Upper lobe of right lung (tissue), 1 donor: ENCODE measurements at places on chromosomes 5 and 9. TPM values are rescaled to one million over a fixed set of nuclear protein-coding genes. Genes with fewer than 3 reads are reported as not detected.

The PCDHGB2 gene
- total RNA-seq = 3.8 TPM

The SPINK13 gene
- total RNA-seq = not detected

The GRXCR2 gene
- not detected for total RNA-seq

The GLRA1 gene
- not detected for total RNA-seq

The SPINK1 gene
- not detected for total RNA-seq

The PCDHB11 gene
- total RNA-seq = 2.0 TPM
